GOT3 (cell line): ENCODE measurements at places on chromosomes 5 and 9.

DNA sequence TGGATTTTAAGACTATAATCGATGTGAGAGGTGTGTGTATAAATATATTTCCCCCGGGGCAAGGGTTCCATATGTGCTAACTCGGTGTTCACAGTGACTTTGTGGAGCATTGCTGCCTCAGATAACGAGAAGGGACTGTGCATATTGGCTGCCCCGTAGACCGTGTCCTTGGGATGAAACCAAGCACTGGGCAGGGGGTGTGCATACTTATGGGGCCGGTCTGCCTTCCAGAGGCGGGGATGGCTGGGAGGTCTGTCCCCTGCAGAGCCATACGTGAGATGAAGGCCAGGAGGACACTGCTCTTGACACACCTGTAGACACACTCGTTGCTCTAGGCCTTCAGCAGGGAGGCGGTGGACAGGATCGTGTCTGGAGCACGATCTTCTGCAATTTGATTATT lies 56.0 kb upstream of the ZNF354A start:
- DNase-seq: no peak

- no peak for DNase-seq
Observed at GRCh38 chr5:86917117-86917579, 299.4 kb downstream of the COX7C start.

DNA sequence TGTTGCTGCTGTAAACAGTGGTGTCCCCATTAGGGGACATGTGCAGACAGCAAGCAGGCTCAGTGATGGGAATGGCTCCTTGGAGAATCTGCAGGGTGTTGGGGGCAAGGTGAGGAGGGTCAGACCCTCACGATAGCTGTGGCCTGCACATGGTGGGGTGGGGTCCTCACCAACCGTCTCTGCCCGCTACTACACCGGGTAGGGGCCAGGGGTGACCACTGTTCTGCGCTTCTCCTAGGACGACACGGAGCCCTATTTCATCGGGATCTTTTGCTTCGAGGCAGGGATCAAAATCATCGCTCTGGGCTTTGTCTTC lies 4.9 kb downstream of the CACNA1B start:
- no peak for DNase-seq

GRCh38 chr5:90549729-90550275 lies 8.8 kb upstream of the ADGRV1 start:
- DNase-seq: no peak

DNA sequence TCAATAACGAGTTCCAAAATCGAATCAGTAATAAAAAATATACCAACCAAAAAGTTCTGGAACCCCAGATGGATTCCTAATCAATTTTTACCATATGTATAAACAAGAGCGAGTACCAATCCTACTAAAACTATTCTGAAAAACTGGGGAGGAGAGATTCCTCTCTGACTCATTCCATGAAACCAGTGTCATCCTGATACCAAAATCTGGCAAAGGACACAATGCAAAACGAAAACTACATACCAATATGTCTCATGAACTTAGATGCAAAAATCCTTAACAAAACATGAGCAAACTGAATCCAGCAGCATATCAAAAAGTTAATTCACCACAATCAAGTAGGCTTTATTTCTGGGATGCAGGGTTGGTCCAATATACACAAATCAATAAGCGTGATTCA lies 30.5 kb upstream of the MACIR start:
- DNase-seq: no peak

DNA sequence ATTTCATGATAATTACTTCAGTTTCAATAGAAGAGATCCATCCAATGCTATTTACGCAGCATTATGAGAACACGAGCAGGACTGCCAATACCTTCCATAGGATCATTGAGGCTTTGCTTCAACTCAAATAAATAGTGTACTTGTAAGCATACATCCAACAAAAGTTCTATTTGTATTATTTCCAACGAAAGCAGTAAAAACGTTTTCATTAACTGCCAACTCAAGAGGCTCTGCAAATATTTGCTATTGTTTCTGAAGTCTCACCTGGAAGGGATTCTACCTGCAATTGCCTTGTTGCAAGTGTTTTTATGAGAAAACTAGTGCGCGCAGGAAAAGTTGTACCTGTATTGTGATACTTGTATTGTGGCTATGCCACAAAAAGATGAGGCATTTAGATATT lies 11.0 kb upstream of the GNPDA1 start:
- DNase-seq: no peak

- no peak for DNase-seq
Observed at GRCh38 chr5:40733434-40733833, 22.3 kb downstream of the TTC33 start.

DNA sequence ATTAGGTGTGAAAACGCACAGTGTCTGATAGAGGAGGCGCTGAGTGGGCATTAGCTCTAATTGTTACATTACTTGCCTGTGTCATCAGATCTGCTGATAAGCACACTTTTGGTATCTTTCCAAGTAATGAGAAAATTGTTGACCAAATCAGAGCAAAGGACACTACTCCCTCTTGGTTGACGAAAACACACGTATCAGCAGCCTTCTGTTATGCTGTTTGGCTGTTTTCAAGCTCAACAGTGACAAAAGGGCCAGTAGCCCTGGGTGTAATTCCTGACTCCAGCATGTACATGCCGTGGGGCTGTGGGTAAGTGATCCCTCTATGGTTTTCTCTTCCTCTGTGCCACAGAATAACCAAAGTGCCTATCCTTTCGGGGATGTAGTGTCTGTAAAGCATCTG lies 151.4 kb downstream of the AUH start:
- no peak for DNase-seq

GRCh38 chr5:159216454-159216853 lies 7.1 kb upstream of the RNF145 start:
- no peak for DNase-seq
